ENCODE measurements at places on chromosomes 13 and 19.

DNA sequence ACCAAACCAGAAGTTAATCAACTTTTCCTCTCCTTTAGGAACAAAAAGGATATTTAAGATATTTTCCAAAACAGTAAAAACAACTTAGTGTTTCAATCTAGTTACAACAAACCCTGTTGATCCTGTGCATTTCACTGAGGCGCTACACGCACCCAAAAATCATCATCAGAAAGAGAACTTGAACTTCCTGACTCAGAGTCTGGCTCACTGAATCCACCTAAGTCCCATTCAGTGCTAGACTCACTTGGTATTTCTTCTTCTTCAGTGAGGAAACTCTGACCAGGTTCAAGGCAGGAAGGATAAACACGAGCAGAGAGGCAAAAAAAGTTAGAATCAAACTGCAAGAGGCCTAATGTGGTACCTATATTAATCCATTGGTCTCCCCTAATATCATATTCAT lies 2.2 kb downstream of the KBTBD6 start:
- no peak for DNase-seq

DNA sequence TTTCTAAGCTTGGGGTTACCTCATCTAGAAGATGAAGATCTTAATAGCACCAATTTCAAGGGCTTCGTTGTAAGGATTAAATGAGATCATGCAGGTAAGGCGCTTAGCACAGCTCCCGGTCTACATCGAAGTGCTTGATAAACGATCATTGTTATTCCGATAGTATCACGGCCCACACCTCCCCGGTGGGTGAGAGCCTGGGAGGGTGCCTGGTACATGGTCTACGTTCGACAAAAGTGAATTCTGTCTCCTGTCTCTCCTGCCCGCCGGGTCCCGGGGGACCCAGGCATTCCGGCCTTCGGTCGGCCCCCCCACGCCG lies 501 bp upstream of the MYH14 start:
- no peak for DNase-seq

DNA sequence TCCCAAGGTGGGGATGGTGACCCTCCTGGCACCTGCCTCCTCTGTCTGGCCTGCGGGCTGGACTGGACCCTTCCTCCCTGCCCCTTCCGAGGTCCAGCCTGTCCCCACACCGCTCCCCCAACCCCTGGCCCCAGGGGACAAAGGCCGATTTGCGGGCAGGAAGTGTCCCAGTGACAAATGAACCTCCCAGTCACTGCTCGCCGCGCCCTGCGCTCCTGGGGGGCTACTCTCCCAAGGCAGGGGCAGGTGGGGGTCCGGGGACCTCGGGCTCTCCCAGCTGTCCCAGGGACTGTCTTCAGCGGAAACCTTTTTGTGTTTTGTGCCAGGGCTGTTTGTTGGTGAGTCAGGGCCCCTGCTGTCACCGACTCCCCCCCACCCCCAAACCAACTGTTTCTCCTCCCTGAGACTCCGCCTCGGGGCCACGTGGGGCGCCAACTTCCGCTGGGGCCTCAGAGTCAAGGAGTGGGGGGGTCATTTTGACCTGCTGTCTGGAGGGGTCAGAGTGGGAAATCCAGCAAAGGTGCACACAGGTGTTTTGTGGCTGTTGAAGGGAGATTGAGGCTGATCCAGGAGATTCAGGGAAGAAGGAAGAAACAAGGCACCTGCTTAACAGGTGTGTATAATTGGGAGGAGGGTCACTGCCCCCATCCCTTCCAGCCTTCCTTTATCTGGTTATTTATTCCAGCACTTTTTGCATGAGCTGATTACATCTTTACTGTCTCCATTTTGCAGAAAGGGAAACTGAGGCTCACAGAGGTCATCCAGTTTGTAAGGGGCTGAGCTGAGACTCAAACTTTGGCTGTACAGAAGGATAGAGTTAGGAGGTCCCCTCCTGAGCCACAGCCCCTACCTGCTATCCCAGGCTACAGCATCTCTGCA lies 831 bp downstream of the PGPEP1 start:
- DNase-seq = peak; percentile 65

DNA sequence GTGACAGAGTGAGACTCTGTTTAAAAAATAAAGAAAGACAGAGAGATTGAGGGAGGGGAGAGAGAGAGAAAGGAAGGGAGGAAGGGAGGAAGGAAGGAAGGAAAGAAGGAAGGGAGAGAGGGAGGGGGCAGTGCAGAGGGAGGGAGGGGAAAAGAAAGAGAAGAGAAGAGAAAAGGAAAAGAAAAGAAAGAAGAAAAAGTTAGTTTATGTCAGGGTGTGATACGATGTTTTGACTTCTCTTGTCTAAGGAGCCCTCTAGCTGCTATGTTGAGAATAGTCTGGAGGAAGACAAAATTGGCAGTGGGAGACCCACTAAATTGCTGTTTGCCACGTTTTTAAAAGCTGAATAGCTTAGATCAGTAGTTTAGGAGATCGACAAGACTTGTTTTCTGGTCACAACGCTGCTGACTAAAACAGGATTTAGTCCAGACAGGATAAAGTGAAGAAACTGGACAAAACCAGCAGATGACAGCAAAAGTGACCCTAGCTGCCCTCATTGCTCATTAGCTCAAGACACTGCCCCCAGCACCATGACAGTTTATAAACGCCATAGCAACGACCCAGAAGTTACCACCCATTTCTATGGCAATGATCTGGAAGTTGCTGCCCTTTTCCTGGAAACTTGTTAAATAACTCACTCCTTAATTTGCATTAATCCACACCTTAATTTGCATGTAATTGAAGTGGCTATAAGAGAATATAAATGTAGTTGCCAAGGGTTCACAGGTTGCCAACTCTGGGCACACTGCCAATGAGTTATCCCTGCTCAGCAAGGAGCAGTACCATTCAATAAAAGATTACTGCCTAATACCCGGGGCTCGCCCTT lies 11.1 kb downstream of the TEX101 start:
- no peak for DNase-seq

- DNase-seq = no peak
Measured at GRCh38 chr19:19033176-19033425, 216 bp downstream of the SUGP2 start.

- no peak for DNase-seq
Measured at GRCh38 chr19:36252047-36252446, 37.1 kb downstream of the ZNF146 start.

DNA sequence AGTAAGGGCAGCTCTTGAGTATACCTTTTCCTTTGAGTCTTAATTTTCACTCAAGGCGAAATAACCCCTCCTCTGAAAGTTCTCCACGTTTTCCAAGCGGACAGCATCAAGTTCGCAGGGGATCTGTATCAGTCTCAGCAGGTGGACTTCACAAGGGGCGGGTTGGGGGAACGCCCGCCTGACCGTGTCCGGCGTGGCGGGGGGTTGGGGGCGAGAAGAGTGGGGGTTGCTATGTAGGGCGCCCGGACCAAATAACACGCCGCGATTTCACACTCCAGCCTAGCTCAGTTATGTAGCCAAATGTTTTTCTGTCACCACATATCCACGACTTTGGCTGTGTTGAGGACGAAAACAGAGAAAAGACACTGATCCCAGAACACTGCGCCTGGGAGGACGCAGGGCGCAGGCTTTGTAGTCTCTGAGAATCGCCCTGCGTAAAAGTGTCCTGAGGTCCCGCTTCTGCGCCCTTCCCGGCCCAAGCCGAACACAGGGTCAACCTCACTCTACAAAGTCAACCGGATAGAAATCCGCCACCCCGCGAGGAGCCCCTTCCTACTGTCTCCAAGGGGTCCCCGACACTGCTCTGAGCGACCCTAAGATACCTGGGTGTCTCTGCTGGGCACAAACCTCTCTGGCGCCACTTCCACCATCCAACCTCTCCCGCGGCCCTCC lies 524 bp downstream of the RUBCNL start:
- DNase-seq = no peak

DNA sequence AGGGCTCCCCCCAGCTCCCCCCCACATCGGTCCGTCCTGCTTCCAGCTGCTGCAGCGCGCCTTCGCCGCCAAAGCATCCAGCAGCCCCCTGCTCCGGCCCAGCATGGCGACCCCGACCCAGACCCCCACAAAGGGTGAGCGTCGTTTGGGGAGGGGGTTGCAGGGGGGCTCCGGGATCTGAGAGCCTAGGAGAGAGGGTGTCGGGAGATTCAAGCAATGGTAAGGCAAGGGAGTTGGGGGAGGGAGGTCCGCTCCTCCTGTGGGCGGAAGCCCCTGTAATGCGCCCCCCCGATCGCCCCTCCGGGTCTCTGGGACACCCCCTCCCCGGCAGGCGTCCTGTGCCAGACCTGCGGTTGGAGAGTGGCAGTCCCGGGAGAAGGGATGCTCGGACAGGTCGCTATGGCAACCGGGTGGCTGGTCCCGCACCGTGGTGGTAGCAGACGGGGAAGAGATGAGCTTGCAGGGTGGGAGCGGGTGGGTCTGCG lies at the start of gene FXYD7:
TSS of gene FXYD7 (plus strand) at position 25 of the 485 bp plus-strand sequence. CDS start at position 104, 79 bp downstream.
- no peak for DNase-seq

DNA sequence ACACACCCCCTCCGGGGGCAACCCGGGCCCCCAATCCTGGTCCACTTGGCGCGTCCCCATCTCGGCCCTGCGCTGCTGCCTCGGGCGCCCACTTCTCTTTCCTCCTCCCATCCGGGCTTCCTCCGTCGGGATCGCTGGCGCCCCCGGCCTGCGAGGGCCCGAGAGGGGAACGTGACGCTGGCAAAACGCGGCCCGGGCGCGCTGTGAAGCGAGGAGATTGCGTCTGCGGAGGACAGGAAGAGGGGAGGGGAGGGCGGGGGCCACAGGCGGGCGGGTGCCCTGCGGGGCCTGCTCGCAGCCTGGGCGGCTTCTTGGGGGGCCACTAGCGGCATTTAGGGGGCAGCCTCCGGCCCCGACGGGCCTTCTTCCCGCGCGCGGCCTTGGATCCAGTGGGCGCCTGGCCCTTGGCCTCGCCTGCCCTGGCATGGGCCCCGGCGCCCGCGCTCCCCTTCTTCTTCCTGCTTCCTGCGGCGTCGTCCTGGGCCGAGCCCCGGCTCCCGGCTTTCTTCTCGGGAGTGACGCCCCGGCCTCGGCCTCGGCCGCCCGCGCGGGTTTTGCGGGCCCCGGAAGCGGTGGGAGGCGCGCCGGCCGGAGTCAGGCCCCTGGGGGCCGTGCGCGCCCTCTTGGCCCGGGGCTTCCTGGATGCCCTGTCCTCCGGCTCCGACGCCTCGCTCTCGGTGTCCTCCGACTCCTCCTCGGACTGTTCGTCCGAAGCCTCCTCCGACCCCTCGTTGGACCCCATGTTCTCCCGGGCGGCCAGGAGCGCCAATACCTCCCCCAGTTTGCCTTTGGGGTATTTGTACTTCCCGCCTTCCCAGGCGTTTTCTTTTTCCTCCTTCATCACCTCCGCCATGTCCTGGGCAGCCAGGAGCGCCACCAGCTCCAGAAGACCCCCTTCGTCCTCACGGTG lies 2.2 kb downstream of the PNMA8B start:
- peak; percentile 20 for DNase-seq

GRCh38 chr13:98014766-98015165 lies 61.3 kb downstream of the IPO5 start:
- no peak for DNase-seq

- no peak for DNase-seq
Measured at GRCh38 chr19:12314553-12314952, 18.9 kb downstream of the ZNF563 start.

DNA sequence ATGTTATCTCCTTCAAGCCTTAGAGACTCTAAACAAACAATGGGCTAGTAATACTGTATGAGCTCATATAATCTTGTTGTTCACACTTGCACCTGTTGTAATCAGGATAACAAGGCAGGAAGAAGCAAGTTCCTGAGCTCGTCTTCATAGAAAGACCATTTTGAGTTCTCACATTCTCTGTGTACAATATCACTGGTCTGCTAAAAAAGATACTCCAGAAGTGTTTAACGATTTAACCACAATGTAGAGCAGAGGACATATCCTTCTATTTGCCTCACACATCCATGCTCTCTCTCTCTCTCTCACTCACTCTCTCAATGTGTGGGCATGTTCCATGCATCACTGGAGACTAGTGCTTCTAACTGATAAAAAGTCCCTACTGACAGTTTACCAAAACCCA lies 122.9 kb downstream of the MIPEP start:
- DNase-seq = no peak

GRCh38 chr13:110393761-110394160 lies 86.7 kb downstream of the COL4A2 start:
- no peak for DNase-seq

- DNase-seq = no peak
Measured at GRCh38 chr19:28437390-28438346, 775.3 kb downstream of the UQCRFS1 start.

DNA sequence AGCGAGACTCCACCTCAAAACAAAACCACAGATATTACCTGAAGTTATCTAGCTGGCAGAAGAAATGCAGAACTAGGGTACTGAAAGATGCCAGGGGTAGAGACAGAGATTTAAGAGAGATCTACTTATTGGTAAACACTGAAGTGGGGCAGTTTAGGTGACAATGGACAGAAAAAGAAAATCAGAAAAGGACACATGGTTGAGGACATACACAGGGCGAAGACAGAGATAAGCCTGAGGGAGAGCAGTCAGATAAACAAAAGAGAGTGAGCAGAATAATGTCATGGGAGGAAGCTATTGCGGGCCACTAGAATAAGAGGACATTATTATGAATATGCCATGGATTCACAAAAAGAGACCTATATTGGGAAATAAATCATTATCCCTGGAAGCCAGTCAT lies 3.3 kb downstream of the NEK5 start:
- no peak for DNase-seq

- DNase-seq = no peak
Measured at GRCh38 chr13:25345576-25345975, 26.2 kb upstream of the ATP8A2 start.

DNA sequence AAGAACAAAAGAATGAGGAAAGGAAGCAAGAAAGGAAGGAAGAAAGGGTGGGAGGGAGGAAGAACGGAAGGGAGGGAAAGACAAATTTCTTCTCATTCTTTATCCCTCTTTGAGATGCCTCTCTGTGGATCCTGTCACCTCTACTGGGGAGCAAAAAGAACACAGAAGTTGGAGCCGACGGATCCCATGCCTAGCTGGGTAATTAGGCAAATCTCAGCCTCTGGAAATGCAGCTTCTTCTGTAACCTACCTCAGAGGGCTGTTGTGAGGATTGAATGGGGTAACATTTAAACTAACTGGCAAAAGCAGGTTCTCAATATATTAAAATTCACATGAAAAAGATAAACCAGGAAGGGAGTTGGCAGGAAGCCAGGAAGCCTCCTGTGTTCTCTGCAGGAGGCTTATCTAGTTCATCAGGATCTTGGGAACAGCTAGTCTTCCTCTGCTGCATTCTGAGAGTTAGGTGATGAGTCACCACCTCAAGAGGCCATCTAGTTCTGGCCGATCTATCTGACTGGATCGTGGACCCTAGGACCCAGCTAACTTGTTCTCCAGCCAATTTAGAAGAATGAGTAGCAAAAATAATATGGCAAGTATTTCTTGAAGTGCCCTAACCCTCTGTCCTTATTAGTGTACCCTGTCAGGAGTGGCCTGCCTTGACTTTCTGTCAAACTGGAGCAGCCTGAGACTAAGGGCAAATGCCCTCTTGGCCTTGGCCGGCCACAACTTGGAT lies 15.2 kb upstream of the CPB2 start:
- no peak for DNase-seq

- no peak for DNase-seq
Measured at GRCh38 chr13:49638030-49638743, 9.9 kb downstream of the ARL11 start.

- DNase-seq = no peak
Measured at GRCh38 chr19:51460164-51460992, 2.1 kb upstream of the SIGLEC8 start.
